CD4-positive, alpha-beta T cell treated with Interleukin-21 for 1 hour (primary cell): ENCODE measurements at places on chromosomes 7 and 10.

DNA sequence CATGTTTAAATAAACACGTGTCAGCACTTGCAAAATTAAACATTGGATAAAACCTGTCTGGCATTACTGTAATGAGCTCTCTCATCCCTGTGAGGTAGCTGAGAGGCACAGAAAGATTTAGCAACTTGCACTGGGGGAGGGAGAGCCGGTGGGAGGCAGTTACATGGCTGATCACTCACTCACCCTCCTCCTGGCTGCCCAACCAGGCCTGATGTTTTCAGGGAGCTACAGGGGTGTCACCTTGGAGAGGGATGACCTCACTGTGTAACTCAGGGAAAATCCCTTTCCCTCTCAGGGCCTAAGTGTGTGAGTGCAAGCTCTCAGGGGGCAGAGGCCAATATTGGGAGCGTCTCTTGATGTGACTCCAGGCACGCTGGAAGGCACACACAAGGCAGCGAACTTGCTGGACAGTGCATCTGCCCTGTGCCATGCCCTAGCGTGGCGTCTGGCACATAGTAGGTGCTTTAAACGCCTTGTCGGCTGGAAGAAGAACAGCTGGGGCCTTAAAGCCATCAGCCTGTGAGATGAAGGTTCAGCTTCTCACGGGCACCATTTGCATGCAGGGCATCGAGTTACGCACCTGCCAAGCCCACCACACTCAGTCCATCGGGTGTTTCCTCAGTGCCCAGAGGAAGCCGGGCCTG, 51.1 kb downstream of the ELFN1 start:
- no peak for DNase-seq

DNA sequence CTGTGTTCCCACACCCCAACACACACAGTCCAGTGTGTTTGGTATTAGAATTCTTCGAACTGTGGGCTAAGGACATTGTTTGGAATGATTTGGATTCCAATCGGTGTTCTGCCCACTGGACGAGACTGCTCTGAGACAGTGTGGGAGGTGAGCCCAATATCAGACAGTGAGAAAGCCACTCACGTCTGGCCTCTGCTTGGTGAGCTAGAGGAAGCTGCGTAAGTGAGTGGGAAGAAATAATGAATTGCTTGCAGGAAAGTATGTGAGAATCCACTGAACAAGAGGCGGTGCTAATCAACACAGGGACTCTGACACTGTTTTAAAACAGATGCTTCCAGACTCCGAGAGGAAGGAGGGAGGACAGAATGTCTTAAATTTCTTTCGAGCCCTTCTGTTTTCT, 675.0 kb upstream of the ANKRD30A start:
- DNase-seq = no peak

- DNase-seq = peak; percentile 23
Measured at GRCh38 chr10:73998929-73999691, 1.2 kb downstream of the VCL start.

- DNase-seq = no peak
Measured at GRCh38 chr7:23093111-23093510, 12.5 kb upstream of the KLHL7 start.

DNA sequence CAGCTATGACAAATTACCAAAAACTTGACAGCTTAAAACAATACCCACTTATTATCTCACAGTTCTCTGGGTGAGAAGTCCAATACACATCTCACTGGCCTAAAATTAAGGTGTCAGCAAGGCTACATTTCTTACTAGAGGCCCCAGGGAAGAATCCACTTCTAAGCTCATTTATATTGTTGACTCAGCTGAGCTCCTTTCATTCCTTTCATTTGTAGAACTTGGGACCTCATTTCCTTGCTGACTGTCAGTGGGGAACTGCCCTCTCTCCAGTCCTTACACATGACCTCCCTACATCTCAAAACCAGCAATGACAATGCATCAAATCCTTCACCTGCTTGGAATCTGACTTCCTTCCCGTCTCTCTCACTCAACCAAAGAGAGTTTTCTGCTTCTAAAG, 240.3 kb downstream of the IPMK start:
- no peak for DNase-seq

- peak; percentile 9 for DNase-seq
Measured at GRCh38 chr10:128859738-128860386, 607.2 kb upstream of the MGMT start.

- DNase-seq = no peak
Measured at GRCh38 chr7:82044497-82045080, 274.7 kb upstream of the HGF start.

GRCh38 chr10:63441404-63441803, 24.4 kb downstream of the JMJD1C start:
- DNase-seq = no peak

DNA sequence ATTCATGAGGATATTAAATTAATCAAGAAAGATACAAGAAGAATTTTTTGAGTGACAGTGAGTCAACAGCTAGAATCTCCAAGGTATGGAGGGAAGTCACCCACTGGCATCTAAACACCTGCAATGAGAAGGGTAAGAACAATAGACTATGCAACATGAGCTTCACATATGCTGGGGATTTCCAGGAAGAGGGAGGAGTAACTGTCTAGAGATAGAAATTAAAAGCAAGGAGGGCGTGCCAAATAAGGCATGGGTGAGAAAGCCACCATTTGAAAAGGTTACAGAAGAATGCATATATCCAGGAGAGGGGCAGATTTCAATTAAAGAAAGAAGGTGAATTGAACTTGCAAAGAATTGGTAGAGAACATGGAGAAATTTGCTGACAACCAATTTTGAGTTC, 365.7 kb downstream of the GPR37 start:
- DNase-seq = no peak

GRCh38 chr10:75042292-75042974, 69.0 kb upstream of the SAMD8 start:
- no peak for DNase-seq
